ENCODE measurements at places on chromosomes 13 and 19.
A peak's percentile ranks its signal among the peaks of the same experiment; 100 is the strongest.

- no peak for DNase-seq
Observed at GRCh38 chr19:52070496-52070895, 21.9 kb upstream of the ZNF432 start.

- DNase-seq, result no peak
Observed at GRCh38 chr13:98478189-98479129, 98.4 kb downstream of the STK24 start.

DNA sequence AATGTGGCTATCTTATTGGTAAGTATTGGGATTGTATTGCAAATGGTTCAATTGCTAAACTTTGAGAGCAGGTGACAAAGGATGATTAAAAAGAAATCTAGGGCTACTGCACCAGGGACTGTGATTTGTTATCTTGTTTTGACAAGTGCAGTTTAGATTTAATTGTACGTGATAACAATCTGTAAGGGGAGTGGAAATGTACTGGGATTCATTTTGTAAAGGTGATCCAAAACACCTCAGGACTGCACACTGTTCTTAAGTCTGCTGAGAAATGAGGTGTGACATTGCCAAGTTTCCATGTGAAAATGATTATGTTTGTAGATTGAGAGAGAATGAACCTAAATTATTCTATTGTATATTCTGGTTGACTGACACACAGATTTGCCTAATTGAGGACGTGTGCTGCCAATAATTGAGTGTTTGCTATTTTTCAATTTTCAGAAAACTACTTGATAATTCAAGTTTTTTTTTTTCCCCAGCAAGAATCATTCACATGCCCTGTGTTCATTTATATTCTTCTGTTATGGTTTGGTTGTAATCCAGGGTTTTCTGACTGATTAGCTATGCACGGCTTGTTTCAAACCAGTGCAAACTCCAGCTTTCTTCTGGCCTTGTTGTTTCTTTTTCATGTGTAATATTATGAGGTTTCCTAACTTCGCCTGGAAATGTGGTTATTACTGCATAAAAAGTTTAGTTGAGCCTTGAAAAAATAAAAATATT lies 308.0 kb downstream of the OLFM4 start:
- DNase-seq, result no peak

DNA sequence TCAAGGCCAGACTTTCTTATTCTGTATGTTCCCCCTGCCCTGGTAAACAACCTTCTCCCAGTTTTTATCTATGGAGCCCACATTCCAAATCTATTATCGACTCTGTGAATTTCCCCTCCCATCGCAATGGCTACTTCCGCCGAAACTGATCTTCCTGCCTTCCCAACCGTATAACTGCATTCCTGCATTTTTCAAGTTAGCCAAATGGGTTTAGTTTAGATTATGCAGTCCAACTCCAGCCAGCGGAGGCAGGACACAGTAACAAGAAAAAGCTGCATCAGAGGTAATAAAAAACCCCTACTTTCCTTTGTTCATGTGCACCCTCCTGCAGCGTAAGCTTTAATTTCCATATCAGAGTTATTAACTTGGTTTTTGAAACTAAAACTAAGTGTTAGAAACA lies 112.2 kb upstream of the ZNF91 start:
- DNase-seq, result no peak

DNA sequence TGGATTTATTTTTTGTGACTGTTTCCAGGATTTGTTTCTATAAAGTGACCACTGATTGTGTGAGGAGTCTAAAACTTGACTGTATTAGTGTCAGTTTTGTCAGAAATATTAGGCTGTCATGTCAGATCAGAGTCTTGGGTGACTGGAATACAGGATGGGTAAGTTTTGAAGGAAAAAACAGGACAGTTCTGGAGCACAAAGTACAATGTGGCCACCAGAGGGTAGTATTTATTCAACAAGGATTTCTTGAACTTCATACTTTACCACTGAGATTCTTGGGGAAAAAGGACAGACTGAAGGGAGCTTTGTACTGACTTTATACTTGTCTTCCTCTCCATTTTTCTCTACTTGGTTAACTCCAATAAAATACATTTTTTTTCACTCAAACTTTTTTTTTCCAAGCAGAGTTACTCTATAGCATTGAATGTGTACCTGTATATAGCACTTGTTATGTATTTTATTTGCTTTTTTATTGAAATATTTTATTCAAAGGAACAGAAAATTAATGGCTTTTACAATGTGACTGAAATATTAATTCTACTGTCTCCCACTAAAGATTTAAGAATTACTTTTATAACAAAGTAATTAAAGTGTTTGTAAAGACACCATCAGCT lies 51.1 kb downstream of the LMO7 start:
- peak; percentile 11 for DNase-seq

- no peak for DNase-seq
Observed at GRCh38 chr13:30915691-30916541, 9.8 kb downstream of the MEDAG start.

DNA sequence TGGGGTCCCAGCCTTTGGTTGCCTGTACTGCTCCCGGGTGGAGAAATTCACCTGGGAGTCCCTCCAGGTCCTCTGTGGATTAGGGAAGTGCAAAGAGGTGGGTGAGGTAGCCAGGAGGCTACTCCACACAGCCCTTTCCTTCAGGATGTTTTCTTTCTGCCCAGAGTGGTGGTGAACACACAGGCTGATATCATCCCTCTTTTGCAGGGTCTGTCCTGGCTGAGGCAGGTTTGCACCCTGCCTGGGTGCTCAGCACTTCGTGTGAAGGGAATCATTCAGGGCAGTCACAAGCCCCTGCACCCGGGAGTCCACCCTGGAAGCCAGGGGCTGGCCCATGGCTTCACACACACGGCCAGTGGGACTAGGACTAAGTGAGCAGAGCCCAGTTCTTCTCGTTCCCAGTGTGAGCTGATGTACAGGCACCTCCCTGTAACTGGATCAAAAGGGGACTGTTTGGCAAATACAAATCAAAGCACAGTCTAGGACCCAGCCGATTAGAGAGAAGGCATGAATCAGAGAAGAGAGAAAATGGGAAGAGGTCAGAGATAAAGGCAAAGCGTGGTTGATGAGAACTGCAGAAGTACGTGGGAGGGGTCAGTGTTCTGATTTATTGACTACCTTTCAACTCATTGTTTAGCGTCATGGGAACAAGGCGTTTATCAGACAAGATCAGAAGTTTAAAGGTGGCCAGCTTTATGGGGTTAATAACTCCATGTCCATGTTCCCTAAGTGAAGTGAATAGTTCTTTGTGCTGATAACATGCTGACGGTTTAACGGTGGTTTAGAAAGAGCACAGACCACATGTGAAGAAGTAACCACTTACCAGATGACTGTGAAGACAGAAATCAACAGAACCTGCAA lies 30.4 kb upstream of the SPATA13 start:
- DNase-seq, result no peak

DNA sequence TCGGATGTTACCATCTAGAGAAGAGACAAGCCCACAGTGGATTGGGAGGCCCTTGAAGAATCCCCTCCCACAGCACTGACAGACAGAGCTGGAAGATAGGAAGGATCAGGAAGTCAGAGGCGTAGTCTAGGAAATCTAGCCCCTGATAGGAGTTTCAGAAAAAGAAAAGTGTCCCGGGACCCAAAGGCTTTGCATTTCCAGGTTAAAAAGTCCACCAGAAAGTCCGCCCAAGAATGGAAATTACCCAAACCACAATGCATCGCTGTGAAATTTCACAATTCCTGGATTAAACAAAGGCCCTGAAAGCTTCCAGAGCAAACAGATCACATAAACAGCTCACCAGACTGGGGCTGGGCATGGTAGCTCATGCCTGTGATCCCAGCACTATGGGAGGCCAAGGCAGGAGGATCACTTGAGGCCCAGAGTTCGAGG lies 146.9 kb downstream of the KDM4B start:
- no peak for DNase-seq

DNA sequence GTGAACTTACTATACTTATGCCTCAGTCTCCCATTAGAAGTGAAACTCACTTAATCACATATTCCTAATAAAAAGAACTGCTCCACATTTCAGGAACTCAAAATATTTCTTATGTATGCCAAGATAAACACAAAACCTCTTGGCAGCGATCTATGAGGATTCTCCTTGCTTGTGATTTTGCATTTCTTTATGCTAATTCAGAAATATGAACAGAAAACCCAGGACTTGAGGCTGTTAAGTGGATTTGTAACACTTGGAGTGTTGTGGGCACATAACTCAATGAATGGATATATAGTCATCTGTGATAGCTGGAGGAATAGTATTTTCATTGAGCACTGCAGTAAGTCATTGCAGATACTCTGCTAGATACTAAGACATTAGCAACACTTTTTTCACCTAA lies 5.6 kb upstream of the KATNAL1 start:
- DNase-seq, result no peak

- no peak for DNase-seq
Observed at GRCh38 chr19:49613374-49613773, 22.4 kb downstream of the PRR12 start.

DNA sequence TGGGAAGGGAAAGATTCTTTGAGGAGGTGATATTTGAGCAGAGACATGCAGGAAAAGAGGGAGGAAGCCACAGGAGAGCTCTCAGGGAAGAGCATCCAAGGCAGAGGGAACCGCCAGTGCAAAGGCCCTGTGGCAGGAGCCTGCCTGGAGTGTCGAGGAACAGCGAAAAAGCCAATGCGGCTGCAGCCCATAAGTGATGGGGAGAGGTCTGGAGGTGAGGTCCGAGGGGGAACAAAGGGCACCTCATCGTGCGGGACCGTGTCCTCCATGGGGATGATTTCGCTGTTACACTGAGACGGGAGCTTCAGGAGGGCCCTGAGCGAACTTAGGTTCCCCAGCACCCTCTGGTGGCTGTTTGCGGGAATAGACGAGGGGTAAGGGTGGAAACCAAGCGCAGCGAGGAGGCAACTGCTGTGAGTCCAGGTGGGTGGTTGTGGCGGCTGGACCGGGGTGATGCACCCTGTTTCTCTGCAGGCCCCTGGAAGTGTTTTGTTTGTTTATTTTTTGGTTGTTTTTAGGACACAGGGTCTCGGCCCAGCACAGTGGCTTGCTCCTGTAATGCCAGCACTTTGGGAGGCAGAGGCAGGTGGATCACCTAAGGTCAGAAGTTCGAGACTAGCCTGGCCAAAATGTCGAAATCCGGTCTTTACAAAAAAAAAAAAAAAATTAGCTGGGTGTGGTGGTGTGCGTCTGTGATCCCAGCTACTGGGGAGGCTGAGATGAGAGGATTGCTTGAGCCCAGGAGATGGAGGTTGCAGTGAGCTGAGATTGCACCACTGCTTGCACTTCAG lies 5.9 kb upstream of the EHD2 start:
- peak; percentile 77 for DNase-seq

DNA sequence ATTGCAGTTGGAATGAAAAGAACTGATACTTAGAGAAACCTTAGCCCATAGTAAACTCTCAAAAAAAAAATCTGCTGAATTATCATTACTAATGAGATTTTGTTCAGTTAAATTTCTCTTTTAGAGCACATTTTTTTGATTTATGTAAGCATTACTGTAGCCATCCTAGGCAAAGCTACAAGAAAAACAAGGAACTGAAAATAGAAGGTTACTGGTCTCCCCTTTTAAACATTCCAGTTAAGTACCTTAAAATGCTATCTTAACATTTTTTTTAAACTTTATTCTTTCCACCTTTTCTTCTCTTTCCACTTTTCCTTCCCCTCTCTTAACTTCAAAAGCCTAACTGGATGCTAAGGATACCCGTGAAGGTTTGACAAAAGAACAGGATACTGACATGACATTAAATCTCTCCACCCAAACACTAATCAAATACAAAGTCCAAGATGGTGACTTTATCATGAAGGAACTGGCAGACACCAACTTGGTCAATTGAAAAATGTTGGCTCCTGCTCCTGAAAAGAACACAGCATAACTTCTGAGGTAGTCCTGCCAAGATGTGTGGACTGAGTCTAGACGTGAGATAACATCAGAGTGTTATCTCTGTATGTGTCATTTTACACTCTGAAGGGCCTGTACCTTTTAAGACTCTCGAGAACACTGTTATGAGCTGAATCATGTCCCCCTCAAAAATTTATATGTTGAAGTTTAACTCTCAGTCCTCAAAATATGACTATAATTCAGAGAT lies 29.5 kb upstream of the SACS start:
- no peak for DNase-seq

DNA sequence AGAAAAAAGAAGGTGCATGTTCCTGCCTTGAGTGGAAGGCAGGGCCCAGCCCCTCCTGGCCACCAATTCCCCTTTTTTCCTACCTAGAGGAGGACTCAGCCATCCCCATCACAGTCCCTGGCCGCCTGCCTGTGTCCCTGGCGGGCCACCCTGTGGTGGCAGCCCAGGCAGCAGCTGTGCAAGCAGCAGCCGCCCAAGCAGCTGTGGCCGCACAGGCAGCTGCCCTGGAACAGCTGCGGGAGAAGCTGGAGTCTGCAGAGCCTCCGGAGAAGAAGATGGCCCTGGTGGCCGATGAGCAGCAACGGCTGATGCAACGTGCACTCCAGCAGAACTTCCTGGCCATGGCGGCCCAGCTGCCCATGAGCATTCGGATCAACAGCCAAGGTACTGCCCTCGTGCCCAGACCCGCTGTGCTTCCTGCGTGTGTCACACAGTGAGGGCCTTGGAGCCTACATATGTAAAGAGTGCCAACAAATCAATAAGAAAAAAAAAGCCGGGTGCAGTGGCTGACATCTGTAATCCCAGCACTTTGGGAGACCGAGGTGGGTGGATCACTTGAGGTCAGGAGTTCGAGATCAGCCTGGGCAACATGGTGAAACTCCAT lies 17.6 kb upstream of the WDR18 start:
- DNase-seq, result no peak

- DNase-seq, result peak; percentile 85
Observed at GRCh38 chr19:7852851-7853769, 21.1 kb downstream of the PRR36 start.

GRCh38 chr13:107587681-107588080 lies 627.7 kb downstream of the LIG4 start:
- DNase-seq, result no peak

DNA sequence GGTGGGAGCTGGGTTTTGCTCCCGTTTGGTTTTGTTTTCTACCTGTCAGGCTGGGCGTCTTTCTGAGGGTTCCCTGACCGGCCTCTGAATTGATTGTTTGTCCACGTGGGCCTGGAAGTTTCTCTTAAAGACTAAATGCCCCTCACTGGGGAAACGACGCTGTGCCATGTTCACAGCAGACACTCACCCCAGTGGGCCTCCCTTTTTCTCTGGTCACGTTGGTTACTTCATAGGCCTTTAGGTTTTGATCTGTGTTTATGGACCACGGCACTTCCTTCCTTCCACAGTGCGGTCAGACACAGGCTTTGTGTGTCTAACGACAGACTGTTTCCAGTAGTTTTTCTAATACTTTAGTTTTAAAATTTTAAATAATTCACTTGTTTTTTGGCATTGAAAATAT lies 20.1 kb upstream of the NDUFS7 start:
- DNase-seq, result no peak

DNA sequence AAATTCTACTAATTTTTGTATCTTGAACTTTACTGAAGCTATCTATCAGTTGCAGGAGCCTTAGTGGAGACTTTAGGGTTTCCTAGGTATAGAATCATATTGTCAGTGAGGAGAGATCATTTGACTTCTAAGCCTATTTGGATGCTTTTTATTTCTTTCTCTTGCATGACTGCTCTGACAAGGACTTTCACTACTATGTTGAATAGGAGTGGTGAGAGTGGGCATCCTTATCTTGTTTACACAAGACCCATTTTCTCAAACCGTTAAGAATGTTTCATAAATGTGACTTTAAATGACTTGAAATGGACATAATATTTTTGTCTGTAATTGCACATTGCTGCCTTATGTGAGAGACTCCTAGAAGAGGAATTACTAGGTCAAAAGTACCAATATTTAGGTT lies 17.9 kb upstream of the CSNK1A1L start:
- DNase-seq, result no peak
